ENCODE measurements at places on chromosomes 11 and 22.

DNA sequence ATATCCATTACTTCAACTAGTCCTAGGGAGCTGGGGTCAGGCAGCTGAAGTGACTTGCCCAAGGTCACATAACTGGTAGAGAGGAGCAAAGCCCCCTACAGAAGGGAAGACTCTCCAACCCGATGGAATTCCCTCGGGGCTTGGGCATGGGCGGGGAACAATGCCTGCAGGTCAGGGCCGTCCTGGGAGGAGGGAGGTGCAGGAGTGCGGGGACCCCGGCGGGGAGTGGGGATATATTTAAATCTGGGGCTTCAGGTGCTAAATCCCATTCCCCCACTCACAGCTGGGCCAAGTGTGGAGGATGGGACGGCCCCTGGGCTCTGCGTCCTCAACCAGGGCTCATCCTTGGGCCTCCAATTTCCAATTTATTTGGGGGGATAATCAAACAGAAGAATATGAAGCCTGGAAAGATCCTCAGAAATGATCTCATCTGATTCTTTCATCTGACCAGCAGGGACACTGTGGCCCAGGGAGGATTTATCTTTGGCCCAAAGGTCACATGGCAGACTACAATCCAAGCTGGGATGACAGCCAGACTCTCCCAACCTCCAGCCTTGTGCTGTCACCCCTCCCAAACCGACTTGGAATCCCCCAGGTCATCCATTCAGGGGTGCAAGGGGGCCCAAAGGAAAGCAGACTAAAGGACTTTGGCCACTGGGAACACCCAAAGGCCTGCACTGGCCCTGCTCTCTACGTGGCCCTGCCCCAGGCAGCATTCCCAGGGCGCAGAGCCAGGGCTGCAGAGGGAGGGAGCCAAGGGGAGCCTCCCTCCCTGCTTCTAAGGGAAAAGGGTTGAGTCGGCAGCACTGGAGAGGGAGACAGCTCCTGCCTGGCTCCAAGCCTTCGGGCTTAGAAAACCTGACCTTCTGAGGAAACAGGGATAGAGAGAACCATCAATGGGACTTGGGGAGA lies 8.7 kb upstream of the C1QTNF6 start:
- no peak for DNase-seq

DNA sequence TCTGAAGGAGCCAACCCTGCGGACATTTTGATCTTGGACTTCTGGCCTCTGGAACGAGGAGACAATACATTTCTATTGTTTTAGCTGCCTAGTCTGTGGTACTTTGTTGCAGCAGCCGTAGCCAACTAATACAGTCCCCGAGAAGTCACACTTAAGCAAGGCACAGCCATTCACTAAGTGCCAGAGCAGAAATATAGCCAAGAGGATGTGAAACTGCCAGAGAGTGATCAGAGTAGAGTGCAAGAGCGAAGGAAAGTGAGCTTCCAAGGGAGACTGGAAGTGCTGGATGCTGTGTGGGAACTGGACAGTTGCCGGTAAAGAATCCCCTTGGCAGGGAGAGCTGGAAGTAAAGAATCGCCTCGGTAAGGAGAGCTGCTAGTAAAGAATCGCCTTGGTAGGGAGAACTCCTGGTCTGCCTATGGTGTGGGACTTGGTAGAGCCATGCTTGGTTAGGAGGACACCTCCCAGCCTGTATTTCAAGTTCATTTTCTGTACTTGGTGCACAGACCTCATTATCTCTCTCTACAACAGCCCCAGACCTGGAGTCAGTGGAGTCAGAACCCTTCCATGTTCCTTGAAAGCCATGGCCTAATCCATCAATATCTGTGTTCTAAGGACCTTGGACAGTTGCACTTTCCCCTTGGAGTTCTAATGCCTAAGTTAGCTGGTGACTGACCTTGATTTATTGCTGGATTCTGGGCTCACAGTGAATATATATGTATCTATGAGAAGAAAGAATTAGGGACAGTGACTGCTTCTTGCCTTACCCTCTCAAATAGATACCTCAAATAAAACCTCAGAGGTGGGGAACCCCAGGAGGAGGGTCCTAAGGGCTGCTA lies 162.1 kb downstream of the LDLRAD3 start:
- DNase-seq, result no peak

- no peak for DNase-seq
Measured at GRCh38 chr22:40421082-40421350, 50.6 kb downstream of the SGSM3 start.

DNA sequence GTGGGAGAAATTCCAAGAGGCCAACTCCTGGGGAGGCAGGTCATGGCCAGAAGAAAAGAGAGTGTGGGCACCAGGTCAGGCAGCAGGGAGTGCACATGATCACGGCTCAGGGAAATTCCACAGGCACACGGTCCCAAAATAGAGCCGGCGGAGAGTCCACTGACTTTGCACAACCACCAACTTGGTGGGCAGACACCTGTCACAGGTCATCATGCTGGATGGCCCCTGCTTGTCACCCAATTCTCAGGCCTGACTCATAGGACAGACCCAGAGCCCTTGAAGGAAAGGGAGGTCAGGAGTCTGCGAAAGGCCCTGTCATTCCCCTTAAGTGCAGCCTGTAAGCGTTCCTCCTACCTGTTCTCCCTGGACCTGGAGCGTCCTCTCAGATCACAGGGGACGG lies 15.8 kb downstream of the APOL2 start:
- DNase-seq, result no peak

DNA sequence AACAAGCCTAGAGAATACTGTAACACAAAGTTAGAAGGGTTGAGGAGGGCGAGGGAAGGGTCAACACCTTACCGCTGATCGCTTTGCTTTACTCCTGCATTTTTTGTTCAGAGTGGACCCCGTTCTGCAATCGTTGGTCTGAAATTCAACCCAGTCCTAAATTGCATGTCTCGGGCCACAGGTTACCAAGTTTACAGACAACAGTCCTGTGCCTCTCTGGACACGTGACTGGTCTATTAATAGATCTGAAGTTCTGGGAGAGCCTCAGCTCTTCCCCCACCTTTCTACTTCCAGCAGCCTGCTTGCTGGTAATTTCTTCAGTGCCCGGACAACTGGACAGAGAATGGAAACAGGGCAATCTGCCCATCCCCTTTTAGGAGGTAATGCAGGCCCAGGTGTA lies 74.2 kb downstream of the STIM1 start:
- DNase-seq, result no peak

DNA sequence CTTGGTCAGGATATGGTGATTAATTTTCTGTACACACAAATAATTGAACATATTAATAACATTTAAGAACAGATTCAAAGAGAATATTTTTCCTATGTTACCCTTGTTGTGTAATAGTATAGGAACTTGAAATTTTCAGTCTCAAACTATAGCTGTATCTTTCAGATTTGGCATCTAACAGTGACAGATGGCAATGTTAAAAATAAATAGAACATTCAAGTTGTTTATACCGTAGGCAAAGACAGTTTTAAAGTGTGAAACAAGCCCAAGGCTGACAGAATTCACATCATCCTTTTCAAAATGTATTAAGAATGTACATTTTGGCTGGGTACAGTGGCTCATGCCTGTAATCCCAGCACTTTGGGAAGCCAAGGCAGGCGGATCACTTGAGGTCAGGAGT lies 92.6 kb upstream of the TP53AIP1 start:
- no peak for DNase-seq

- DNase-seq, result no peak
Measured at GRCh38 chr11:38990841-38991240, 2392.8 kb upstream of the RAG2 start.

DNA sequence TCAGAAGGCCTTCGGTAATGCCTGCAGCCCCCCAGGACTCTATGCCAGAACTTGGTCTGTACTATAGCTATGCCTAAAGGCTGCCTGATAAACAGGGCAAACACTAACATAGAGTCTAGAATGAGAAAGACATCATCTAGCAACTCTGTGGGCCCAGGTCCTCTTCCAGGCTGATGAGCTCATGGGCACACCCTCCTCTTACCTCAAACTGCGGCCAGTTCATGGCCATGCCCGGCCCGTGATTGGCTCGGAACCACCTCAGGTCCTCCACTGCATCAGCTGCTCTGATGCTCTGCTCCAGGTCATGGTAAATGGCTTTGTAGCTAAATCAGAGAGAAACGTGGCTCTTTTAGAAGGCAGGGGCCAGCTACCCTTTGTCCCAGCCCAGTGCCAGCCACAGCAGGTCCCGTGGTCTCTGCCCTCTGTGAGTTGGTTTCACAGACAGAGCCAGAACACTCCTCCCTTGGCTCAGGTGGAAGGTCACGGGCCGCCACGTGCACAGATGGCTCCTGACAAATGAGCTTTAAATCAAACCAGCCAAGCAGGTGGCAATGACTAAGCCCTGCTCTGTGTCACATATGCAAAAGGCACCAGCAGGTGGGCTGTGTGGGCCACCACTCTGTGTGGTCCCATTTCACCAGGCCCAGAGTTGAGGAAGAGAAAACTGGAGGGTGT lies 25.0 kb upstream of the ARFGAP3 start:
- no peak for DNase-seq

DNA sequence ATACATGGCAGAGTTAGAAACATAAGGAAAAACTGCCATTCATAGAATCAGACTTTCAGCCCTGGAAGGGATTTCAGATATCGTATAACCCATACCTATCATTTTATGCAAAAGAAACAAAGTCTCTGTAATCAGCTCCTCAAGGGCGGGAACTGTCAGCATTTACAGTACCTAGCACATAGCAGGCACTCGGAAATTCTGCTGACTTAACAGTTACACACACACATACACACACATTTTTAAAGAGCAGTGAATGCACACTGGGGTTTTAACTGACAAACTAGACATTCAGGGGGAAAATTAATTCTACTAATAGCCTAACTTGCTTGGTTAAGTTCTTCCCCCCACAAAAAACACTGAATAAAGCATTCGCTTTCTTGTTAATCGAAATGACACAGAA lies 8.7 kb downstream of the GNG3 start:
- no peak for DNase-seq

DNA sequence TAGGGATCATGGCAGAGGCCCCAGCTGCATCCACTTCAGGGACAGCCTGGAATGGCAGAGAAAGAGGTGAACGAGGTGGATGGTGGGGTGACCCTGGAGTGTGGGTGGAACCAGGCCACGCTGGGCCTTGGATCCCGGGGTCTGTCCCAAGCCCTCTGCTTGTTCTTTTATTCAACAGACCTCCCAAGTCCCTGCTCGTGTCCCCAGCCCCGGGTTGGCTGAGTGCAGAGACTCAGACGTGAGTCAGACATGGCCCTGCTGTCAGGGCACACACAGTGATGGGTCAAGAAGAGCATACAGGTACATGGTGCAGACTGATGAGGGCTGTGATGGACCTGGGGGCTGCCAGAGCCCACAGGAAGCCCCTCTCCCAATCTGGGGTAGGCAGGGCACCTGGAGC lies 6.6 kb downstream of the ARHGAP8 start:
- no peak for DNase-seq

- no peak for DNase-seq
Measured at GRCh38 chr11:37849706-37850105, 1251.7 kb upstream of the RAG2 start.

DNA sequence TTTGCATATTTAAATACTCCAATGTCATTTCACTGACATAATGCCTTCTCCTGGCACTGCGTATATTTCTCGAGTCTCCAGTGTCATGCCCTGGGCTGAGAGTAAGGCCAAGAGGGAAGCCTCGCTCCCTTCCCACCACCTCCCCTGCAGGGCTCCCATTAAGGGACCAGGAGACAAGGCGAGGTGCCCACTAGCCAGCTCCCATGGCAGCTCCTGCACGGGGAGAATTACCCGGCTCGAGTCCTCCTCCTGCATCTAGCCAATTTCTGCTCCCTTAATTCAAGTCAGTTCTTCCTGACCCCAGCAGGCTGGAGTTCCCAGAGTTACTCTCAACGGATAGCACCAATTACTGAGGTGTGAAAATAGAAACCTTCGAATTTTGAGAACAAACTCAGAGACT lies 31.9 kb downstream of the OPCML start:
- DNase-seq, result no peak

DNA sequence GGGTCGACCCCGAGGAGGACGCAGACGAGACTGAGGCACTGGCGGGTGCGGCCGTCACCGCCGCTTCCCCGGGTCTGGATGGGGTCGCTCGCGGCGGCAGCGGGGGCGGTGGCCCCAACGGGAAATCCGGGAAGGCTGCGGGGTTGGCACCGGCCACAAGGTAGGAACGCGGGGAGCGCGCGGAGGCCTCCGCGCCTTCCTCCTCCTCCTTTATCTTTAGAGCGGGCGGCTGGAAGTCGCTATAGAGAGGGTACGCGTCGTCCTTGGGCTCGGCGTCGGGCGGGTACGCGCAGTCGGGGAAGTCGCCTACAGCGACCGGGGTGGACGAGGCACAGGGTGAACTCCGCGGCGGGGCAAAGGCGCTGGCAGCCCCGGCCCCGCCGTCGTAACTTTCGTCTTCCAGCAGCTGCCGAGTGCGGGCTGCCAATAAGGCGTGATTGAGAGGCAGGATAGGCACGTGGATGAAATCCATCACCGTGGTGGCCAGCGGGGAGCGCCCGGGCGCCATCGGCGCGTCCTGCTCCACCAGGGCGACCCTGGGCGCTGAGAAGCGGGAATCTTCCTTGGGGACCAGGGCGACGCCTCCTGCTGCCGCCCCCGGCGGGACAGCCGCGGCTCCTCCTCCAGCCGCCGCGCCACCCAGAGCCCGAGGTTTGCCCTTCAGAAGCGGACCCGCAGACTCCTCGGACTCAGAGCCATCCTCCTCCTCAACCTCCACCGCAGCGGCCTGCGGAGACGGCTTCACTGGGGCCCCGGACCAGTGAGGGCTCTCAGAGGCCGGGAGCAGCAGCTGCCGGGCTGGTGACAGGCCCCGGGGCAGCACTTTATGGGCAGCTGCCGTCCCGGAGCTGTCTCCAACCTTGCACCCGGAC lies 1.7 kb downstream of the PGR start:
- no peak for DNase-seq

DNA sequence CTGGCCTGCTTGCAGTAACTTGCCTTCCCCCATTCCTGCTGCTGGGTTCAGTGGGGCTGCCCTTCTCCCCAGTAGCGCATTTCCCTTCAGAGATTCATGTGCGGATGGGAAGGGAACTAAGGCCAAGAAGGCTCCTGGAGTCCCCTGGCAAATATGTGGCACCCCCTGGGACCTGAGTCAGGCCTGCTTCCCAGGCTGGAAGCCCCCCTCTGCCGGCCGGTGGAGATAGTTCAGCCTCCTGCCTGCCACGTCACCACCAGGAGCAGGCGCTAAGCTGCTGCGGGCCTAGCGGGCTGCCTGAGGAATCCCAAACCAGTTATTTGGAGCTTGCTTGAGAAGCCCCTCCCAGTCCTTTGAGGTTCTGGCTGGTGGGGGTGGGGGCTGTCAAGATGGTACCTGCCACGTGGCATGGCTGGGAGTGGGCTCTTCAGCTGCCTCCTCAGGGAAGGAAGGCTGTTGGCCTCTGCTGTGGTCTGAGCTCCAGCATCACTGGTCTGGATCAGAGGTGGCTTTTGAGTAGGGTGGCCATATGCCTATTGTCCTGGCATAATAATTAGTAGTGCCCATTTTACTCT lies 2.0 kb downstream of the SERPINH1 start:
- no peak for DNase-seq

- DNase-seq, result no peak
Measured at GRCh38 chr11:33742249-33742851, 6.1 kb upstream of the CD59 start.

GRCh38 chr11:66653123-66653522 lies 14.6 kb downstream of the RBM4 start:
- no peak for DNase-seq
